Erythroblast (primary cell): ENCODE measurements at places on chromosomes 1 and 21.

GRCh38 chr1:154992721-154993571 lies 440 bp upstream of the LENEP start:
- peak; percentile 40 for DNase-seq

DNA sequence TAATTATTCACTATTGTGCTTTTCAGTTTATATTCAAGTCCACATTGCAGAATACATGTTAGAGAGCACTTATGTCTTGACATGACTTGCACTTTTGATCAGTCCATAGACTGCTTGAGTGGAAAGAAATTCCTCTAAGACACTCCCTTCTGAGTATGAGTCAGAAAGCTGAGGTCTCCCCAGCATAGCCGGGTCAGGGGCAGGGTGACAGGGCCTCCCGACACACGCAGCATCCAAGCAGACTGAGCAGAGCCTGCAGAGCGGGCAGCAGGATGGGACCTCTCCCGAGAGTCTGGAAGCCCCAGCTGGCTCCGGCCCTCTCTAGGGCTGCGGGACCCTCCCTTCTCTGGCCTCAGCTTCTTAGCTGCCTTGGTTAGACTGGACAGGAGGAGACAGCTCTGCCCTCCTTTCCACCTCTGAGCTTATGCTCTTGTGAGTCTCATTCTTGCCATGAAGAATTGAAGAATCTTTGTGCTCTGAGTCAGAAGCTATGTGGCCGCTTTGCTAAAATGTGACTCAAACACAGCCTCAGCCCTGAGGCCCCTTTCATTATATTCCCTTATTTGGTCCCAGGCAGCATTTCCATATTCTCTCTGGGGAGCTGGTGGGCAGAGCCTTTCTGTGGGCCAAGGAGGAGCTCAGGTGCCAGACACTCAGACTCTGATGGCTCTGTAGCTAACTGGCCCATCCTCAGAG lies 11.2 kb upstream of the CAPN2 start:
- DNase-seq, result peak; percentile 85

DNA sequence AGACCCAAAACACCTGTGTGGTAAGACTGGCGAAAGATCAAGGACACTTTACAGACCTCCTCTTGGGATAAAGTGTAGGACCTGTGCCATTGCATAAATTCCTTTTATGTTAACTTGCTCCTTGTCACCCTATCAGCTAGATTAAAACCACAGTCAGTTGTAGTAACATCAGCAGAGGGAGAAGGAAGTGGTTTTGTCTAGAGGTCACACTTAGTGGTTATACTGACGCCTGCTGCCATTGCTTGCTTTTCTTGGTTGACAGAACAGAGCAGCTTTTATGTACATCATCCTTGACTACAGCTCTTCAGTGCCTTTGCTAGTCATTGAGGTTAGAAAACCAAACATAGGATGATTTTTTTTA lies 101.4 kb downstream of the PBX1 start:
- peak; percentile 7 for DNase-seq

GRCh38 chr1:180228648-180229482 lies 1.2 kb upstream of the LHX4 start:
- DNase-seq, result peak; percentile 27

DNA sequence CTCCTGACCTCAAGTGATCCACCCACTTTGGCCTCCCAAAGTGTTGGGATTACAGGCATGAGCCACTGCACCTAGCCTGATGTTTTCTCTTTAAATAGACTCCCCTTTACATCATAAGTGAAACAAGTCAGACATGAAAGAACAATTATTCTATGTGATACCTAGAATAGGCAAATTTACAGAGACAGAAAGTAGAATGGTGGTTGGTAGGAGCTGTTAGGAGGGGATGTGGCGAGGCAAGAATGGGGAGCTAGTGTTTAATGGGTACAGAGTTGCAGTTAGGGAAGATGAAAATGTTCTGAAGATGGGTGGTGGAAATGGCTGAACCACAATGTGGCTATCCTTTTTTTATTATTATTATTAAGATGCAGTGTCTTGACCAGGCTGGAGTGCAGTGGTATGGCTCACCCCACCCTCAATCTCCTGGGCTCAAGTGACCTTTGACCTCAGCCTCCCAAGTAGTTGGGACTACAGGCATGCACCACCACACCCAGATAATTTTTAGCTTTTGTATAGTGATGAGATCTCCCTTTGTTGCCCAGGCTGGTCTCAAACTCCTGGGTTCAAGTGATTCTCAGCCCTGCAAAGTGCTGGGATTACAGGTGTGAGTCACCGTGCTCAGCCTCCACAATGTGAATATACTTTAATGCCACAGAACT lies 28.4 kb downstream of the ELF3 start:
- DNase-seq, result no peak

DNA sequence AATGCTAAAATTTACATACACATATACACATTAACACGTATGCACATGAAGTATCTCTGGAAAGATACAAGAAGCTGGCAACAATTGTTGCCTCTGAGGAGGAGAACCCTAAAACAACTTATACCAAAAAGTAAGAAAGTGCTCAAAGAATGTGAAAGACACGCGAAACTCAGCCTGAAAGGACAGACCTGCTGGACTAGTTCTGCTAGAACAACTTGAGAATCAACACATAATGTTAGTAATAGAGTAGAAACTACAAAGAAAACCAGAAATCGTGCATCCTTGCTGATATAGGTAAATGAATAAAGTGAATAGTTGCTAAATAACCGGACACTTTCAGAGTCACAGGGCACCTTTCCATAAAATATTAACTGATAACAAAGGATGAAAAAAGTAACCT lies 242.5 kb downstream of the RERE start:
- DNase-seq, result no peak

- DNase-seq, result no peak
Measured at GRCh38 chr1:180962178-180962577, 49.5 kb downstream of the KIAA1614 start.

DNA sequence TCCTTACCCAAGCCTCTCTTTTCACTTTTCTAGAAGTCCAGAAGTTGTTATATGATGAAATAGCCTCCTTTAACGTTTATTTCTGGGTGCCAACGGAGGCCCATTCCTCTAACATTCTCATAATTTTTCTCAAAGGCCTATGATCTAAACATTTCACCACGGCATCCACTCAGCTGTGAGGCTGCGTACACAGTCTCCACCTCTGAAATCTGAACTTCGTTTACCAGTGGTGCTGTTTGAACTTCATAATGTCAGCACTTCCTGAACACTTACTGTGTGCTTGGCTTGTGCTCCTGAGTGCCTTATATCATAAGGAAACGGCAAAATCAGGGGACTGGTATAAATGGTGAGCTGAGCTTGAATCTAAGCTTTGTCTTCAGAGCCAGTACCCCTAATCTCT lies 12.0 kb upstream of the RBP7 start:
- no peak for DNase-seq

- DNase-seq, result no peak
Measured at GRCh38 chr21:31117128-31117916, 79.0 kb upstream of the KRTAP19-8 start.

DNA sequence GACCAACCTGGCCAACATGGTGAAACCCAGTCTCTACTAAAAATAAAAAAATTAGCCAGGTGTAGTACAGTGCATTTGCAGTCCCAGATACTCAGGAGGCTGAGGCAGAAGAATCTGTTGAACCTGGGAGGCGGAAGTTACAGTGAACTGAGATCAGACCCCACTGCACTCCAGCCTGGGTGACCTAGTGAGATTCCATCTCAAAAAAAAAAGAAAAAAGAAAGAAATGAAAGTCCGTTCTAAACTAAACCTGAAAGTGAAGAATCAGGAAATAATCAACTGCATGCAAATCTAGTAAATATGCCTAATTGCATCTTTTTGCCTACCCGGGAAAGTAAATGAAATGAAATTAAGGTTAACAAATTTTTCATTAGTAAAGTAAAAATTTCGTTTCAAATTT lies 99.6 kb downstream of the ZZZ3 start:
- no peak for DNase-seq

- DNase-seq, result no peak
Measured at GRCh38 chr1:52203935-52204625, 62.2 kb downstream of the ZFYVE9 start.

DNA sequence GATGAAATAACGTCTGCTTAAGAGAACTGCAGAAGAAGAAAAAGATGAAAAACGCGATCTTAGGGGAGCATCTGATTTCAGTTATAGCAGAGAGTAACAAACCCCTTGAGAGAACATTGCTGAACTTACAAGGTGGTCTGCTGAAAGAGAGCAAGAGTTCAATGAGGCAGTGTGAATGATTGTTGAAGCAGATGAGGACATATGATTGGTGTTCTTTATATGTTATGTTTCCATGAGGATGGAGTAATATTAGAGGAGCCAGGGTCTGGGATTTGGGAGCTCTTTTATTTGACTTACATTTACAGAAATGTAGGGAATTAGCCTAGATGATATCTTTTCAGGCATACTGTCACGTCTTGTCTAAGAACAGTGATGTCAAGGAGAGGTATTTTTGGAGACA lies 1302.0 kb downstream of the KCNT2 start:
- no peak for DNase-seq

GRCh38 chr1:57711326-57711725 lies 287.5 kb upstream of the DAB1 start:
- no peak for DNase-seq

DNA sequence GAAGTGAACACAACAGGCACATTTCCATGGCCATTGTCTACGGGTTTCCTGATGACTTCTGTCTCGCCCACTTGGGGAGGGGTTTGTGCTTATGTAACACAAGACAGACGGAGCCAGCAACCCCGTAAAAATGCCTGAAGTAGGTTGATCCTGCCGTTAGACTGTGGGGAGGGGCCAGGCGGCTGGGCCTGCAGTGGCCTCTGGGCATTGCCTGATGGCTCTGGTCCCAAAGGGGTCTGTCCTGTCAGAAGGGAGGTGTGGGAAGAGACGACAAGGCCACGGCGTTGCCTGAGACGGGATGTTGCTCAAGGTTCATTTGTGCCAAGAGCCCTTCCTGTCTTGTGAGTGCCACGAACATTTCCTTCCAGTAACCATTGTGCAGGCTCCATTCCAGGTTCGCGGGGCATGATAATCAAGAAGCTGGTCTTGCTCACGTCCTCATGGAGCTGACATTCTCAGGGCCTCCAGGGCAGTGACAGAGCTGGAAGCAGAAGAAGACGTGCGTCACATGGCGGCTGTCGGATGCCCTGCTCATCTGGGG lies 44.7 kb downstream of the ABCG1 start:
- no peak for DNase-seq

DNA sequence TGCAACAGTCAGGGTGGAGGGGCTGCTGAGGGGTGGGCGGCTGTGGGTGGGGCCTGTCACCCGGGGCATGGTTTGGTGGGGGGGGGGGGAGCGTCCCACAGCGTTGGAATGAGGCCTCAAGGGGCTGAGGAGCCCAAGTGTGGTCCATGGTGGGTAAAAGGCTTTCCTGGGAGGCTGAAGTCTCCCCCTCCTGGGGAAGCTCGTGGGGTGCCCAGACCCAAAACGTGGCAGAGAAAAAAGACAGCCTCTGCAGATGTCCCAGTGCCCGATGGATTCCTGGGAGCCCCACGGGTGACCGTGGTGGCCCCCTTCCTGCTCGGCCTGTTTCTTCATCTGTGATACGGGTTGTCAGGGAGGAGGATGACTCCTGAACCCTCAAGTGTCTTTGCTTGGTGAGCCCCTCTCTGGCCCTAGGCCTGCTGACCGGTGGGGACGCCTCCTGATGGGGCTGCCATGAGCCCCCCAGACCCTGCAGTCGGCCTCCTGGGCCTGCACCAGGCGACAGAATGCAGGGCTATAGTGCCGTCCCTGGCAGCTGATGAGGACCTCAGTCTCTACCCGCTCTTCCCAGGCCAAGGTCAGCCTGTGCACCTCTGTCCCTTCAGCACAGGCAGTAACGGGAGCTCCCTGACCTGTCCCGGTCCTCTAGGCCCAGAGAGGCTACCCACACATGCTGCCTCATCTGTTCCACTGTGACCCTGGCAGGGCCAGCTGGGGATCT lies 1.1 kb downstream of the OBSCN start:
- no peak for DNase-seq

DNA sequence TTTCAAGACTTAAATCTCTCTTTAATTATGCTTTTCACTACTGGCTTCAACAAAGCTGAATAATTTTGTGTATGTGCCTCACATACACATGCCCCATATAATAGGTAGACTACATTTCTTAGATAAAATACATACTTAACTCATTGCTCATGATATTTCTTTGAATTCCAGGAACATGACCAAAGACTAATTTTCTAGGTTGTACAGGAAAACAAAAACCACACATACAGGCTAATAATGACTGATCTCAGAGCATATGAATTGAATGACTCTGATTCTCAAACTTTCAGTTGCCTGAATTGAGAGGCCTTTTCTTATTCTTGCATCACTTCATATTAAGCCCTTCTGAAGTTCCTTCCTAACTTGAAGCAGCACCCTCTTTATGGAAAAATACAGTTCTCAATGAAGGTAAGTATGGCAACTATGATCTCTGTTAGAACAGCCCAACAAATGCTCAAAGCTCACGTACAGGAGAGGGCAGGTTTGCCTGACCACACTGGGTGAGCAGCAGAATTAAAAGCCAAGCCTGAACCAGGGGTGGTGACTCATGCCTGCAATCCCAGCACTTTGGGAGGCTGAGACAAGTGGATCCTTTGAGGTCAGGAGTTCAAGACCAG lies 22.6 kb upstream of the UAP1 start:
- no peak for DNase-seq

GRCh38 chr21:39097335-39097861 lies 85.9 kb downstream of the PSMG1 start:
- DNase-seq, result no peak
